Keratinocyte (primary cell): ENCODE measurements at places on chromosomes 1 and 21.

- no peak for DNase-seq
Measured at GRCh38 chr21:39003982-39004633, 179.1 kb downstream of the PSMG1 start.

DNA sequence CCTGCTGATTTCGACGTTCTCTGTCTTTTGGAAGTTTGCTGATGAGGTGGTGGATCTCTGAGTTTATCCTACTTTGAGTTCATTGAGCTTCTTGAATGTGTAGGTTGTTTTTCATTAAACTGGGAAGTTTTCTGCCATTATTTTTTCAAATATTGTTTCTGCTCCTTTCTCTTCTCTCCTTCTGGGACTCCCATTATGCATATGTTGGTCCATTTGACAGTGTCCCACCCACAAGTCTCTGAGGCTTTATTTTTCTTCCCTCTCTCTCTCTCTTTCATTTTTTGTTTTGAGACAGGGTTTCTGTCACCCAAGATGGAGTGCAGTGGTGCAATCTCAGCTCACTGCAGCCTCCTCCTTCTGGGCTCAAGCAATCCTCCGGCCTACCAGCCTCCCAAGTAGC, 11.7 kb downstream of the TNFRSF18 start:
- DNase-seq = no peak

DNA sequence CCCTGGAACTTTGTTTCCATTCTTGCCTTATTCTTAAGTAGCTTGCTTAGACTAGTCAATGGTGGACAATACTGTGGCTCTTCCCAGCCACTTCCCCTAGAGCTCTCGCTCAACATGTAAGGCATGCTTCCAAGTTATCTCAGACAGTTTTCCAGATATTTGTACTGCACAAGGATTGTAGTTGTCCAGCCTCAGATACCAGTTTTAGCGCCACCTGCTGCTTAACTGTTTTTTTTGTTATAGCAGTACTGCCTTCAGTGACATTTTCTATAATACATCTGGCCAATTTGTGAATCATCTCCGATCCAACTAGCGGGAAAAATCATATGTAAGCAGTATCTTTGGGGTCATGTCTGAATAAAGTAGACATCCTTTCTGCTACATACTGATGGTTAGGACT, 346.7 kb upstream of the ADGRL4 start:
- no peak for DNase-seq

GRCh38 chr1:208499026-208499425, 254.8 kb upstream of the PLXNA2 start:
- DNase-seq = no peak

- no peak for DNase-seq
Measured at GRCh38 chr1:36844917-36845316, 189.4 kb downstream of the GRIK3 start.

DNA sequence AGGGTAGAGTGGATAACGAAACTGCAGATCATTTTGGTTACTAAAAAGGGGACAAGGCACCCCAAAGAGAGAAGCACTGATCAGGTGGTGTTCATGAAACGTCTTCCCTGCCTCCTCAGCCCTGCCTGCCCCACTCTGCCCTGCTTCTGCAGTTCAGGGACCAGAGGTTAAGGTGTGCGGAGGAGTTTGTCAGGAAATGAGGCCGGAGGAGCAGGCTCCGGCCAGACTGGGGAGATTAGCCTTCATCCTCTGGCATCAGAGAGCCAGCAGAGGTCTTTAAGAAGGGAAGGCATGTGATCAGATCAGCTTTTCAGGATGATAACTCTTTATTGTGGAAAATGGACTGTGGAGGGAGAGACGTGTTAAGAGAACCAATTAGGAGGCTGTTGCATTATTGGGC, 291.9 kb upstream of the NR5A2 start:
- no peak for DNase-seq

DNA sequence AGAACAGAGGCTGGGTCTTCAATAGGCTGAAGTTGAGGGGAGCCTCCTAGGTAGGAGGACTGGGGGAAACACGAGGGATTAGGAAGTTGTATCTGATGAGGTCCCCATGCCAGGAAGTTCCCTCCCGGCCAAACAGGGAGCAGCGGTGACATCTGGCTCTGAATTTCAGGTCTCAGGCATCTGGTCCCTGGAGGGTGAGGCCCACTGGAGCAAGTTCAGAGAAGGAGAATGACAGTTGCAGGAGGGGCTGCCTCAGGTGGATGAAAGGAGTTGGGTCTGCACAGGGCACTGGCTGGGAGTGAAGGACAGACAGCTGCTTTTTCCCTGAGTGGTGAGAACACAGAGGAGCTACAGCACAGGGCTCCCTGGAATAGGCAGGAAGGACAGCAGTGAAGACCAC, 9.1 kb downstream of the TMEM9 start:
- DNase-seq = no peak

DNA sequence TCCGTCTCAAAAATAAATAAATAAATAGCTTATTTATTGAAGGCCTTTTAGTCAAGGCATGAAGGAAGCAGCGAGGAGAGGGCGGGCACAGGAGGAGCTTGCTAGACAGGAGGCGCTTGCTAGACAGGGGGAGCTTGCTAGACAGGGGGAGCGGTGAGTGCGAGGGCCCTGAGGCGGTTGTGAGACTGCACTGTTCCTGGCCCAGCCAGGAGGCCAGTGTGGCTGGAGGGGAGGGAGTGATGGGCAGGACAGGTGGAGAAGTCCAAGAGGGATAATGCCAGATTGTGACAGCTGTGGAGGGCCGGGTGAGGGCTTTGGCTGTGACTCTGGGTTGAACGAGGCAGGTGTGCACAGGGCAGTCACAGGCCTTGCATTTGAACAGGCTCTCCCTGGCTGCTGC, 18.2 kb downstream of the KIF17 start:
- no peak for DNase-seq

GRCh38 chr1:193549081-193549480, 362.7 kb upstream of the B3GALT2 start:
- DNase-seq = no peak

GRCh38 chr1:45684402-45684801, 1.9 kb downstream of the GPBP1L1 start:
- DNase-seq = no peak

GRCh38 chr1:64126581-64126980, 76.8 kb upstream of the UBE2U start:
- DNase-seq = no peak

GRCh38 chr1:236518322-236518721, 5.5 kb upstream of the LGALS8 start:
- no peak for DNase-seq

DNA sequence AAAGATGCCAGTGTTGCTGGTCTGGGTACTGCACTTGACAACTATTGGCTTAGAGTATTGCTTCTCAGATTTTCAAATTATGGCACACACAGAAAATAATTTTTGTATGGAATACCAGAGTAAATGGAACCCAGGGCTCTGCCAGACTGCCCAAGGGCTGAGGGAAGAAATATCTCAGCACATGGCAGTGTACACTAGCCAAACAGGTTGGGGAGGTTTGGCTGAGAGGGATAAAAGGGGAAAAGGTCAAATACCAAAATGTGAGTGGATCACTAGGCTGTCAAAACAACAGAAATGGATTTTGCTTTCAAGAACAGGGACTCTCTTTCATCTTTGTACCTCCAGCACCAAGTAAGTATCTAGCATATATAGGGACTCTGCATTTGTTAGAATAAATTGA, 3.0 kb upstream of the RGS8 start:
- no peak for DNase-seq
